GM23248 (cell line): ENCODE measurements at places on chromosomes 12 and 14.
A peak's percentile ranks its signal among the peaks of the same experiment; 100 is the strongest.

DNA sequence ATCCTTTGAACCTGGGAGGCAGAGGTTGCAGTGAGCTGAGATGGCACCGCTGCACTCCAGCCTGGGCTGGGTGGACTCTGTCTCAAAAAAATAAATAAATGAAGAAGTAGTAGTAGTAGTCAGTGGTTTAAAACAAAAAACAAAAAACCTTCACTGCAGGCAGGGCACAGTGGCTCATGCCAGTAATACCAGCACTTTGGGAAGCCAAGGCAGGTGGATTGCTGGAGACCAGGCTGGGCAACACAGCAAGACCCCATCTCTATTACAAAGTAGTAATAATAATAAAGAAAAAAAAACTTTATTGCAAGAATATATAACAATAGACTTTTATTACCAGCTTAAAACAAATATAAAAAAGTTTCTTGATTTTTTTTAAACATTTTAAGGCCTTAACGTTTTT is 13.8 kb upstream of the NEK9 start:
- DNase-seq: no peak

GRCh38 chr12:11228296-11228879 is 41.1 kb downstream of the PRB3 start:
- peak; percentile 65 for DNase-seq

- DNase-seq: no peak
These were observed 16.2 kb upstream of the CATSPERB start for GRCh38 chr14:91748049-91748448.

DNA sequence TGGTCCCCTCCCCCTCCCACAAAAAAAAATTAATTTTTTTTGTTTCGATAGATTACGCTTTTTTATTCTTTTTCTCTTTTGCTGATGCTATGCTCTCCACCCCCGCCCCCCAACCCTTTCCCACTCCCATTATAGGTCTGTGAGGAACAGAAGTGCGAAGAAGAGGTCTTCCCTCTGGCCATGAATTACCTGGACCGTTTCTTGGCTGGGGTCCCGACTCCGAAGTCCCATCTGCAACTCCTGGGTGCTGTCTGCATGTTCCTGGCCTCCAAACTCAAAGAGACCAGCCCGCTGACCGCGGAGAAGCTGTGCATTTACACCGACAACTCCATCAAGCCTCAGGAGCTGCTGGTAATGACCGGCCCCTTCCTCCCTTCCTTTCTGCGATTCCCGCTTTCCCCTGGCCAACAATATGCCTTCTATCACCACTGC is 2.3 kb downstream of the CCND2 start:
- DNase-seq: no peak

DNA sequence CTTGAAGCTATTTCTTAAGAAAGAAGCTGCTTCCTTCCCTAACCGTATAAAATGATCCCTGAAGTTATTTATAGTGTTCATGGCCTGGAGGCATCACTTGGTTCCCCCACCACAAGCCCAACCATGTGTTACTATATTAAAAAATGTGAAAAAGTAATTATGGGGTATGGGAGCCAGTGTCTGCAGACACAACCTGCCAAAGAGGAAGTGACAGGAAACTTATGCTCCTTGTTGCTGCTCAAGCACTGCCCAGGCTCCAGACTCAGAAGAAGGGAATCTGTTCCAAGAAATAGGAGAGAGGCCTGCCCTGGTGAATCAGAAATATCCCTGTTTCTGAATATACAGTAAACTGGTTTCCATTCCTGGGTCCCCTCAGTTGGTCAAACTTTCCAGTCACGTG is 217.2 kb upstream of the BMP4 start:
- DNase-seq: peak; percentile 40

DNA sequence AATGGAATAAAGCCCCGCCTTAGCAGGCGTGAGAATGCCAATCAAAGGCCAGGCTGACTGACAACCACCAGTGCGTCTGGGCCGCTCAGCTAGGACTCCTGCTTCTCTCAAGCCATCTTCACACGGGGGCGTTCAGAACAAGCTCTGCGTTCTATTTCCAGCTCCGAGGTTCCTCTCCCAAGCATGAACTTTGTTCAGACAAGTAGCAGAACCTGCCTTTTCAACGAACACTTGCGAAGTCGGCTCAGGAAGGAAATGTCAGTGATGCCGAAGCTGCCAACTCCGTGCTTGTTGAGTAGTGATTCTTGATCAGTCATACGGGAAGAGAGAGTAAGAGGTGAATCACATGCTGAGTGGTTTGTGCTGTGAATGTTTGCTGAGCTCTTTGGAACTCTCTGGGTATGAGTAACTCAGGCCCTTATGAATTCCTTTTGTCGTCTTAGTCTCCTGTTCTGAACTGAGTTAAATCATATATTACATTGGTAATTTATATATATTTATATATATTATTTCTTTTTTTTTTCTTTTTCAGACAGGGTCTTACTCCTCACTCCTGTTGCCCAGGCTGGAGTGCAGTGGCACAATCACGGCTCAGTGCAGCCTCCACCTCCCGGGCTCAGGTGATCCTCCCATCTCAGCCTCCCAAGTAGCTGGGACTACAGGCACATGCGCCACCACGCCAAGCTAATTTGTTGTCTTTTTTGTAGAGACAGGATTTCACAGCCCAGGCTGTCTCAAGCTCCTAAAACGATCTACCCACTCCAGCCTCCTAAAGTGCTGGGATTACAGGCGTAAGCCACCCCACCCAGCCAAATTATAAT is 29.4 kb upstream of the BCL7A start:
- DNase-seq: peak; percentile 98

DNA sequence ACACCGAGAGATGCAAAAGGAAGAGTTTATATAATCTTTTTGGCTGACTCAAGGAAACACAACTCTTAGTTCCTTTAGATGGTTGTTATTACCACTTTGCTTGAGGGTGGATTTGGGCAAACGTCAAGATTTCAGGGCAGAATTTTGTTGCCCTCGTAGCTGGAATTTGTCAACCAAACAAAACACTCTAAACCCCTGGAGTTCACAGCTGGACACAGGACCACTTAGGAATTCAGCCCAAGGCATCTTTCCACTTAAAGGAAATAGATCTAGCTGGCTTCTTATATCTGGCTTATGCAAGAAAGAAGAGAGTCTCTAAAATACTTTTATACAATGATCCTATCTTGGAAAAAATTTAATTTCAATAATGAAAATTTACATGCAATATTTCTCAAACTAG is 237.8 kb upstream of the LRIG3 start:
- no peak for DNase-seq
